Hepatocyte (in vitro differentiated cells): ENCODE measurements at places on chromosomes 1 and 21. TPM values are rescaled to one million over a fixed set of nuclear protein-coding genes. Genes with fewer than 3 reads are reported as not detected.

DNA sequence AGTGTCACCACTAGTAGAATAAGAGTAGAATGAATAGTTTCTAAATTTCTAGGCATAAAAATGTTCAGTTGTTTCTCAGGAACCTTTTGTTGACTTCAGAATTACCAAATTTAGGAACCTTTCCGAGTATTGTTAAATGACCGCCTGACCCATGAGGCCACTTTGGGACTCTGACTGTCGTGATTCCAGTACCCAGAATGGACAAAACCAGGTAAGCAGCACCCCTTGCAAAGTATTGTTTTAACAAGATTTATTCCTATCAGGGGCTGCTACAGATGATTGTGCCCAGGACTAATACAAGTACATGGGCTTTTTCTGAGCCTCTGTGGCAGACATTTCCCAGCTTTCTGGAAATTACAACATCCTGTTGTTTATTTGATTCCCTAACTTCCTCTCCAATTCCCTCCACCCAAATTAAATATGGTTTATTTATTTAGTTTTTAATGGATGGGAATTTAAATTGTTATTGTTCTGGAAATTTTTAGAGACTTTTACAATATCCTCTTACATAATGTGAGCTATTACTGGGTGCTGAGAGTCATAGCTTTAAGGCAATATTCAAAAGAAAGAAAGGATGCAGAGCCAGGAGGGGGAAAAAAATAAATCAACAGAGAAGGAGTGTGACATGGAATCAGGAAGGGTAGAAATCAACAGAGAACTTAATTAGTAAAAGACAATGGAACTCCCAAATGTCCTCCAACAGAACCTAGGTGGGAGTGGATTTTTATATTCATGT lies 37.4 kb upstream of the NTPCR start:
- DNase-seq: no peak

The ESPN gene
- total RNA-seq: 21.4 and 31.1 TPM in 2 replicates

GRCh38 chr1:96966536-96967138 lies 245.1 kb downstream of the PTBP2 start:
- peak; percentile 80 for DNase-seq

The FOXJ3 gene
- 39.0 and 47.9 TPM in 2 replicates for total RNA-seq

The OPTC gene
- not detected in 2 replicates for total RNA-seq

The SRSF10 gene
- 125 and 127 TPM in 2 replicates for total RNA-seq

GRCh38 chr21:44286086-44286715 lies 525 bp downstream of the AIRE start:
- DNase-seq: no peak

DNA sequence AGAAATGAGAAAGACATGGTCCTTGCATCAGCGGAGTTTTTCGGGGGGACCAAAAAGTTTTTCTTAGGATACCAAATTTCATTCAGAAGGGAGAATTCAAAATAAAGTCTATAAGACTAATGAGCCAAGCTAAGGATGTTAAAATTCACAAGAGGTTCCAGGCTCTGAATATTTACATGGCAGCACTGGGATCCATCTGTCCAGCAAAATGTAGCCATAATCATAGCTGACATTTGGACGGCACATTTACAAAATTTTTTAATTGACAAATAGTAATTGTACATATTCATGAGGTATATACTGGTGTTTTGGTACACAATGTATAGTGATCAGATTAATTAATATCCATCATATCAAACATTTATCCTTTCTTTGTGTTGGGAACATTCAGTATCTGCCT lies 107.9 kb downstream of the ZNF648 start:
- no peak for DNase-seq

GRCh38 chr1:227910511-227911153 lies 37.1 kb downstream of the WNT9A start:
- DNase-seq: no peak

GRCh38 chr1:81598623-81599022 lies 202.1 kb upstream of the ADGRL2 start:
- DNase-seq: no peak

DNA sequence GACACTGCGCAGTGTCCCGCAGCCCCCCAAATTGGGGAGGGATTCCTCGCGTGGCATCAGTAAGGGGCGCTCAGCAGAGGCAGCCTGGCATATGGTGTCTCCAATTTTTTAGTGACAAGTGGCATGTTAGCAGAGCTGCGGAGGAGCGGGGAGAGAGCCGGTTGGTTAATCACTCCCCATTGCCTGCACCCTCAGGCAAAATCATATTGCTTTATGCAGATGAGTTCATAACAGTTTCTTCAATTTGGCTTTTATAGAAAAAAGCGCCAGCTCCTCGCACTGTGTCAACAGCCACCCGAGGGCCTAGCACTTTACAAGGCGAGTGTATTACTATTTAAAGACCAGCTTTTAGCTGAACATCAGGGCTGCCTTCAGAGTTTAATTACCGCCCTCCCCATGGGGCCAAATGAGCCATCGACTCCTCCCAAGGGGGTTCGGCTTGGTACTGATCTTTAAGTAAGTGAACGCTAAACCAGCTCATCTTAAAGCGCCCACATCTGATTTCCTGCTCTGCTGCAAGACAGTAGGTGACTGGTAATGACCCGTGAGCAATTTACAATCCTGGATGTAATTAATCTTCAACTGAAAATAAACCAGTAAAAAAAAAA lies 298.9 kb downstream of the DSCAM start:
- DNase-seq: no peak

The OXCT2 gene
- total RNA-seq: 0.60 and 1.8 TPM in 2 replicates

DNA sequence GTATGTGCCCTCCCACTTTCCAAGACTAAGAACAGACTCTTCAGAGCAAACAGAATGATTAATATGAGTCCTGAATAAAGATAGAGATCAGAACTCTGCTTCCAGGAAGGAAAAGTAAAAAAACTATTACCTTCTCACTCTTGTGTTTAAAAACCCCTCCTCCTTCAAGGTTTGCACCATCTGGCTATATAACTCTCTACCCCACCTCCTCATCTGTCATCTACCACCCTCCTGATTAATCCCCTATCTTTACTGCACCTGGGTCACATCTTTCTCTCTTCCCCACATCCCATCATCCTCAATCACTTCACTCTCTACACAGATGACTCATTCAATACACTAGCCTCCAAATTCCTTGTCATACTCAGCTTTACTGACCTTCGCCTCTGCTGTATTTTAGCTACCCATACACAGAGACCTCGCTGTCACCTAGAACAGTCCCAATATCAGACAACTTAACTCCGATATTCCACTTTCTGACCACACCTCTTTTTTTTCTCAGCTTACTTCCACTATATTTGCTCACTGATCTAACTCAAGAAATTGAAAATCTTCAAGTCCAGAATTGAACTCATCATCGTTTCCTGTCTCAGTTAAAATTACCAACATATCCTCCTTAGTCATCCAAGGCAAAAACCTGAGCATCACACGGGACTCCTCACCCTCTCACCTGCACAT lies 3.7 kb downstream of the SCMH1 start:
- peak; percentile 14 for DNase-seq

The NBPF1 gene
- 36.4 and 57.1 TPM in 2 replicates for total RNA-seq

- DNase-seq: no peak
Measured at GRCh38 chr1:55600242-55600641, 385.1 kb upstream of the USP24 start.

GRCh38 chr1:66291531-66291864 lies 242.5 kb upstream of the SGIP1 start:
- DNase-seq: peak; percentile 38

- peak; percentile 70 for DNase-seq
Measured at GRCh38 chr21:33901412-33902288, 14.0 kb downstream of the ATP5PO start.

The KIF21B gene
- 0.60 and 1.3 TPM in 2 replicates for total RNA-seq
